ENCODE measurements at places on chromosomes 12 and 14. TPM values are rescaled to one million over a fixed set of nuclear protein-coding genes. Genes with fewer than 3 reads are reported as not detected.

RNU4-1 gene
- not detected for total RNA-seq

GPATCH2L gene
- total RNA-seq, result 21.9 TPM

ARF6 gene
- 58.8 TPM for total RNA-seq

LRRK2 gene
- total RNA-seq, result 2.3 TPM

SLC17A8 gene
- total RNA-seq, result 0.29 TPM

SLC5A8 gene
- not detected for total RNA-seq

PLEK2 gene
- 11.9 TPM for total RNA-seq

P3H3 gene
- 69.5 TPM for total RNA-seq

GARIN6 gene
- not detected for total RNA-seq
